ENCODE measurements at places on chromosomes 3 and 15.

- DNase-seq = no peak
Measured at GRCh38 chr15:65370885-65371284, 6.9 kb downstream of the IGDCC3 start.

- no peak for DNase-seq
Measured at GRCh38 chr15:66138892-66139590, 114.5 kb downstream of the MEGF11 start.

DNA sequence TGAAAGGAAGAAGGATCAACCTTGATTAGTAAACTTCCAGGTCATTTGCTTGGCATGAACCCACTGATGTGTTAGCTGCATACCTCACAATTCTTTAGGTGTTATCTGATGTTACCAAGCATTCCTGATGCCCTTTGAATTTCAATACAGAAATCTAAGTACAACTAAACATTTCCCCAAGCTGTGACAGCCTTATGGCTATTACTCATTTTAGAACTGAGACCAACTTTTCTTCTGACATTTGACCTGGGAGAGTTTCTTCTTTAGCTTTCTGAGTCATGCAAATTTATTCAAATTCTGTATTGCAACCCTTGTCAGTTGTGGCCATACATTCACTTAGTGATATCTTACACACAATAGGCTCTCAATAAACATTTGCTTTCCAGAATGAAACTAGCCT is 124.3 kb downstream of the TIGIT start:
- DNase-seq = no peak

GRCh38 chr3:71551311-71551919 is 32.1 kb downstream of the FOXP1 start:
- no peak for DNase-seq

DNA sequence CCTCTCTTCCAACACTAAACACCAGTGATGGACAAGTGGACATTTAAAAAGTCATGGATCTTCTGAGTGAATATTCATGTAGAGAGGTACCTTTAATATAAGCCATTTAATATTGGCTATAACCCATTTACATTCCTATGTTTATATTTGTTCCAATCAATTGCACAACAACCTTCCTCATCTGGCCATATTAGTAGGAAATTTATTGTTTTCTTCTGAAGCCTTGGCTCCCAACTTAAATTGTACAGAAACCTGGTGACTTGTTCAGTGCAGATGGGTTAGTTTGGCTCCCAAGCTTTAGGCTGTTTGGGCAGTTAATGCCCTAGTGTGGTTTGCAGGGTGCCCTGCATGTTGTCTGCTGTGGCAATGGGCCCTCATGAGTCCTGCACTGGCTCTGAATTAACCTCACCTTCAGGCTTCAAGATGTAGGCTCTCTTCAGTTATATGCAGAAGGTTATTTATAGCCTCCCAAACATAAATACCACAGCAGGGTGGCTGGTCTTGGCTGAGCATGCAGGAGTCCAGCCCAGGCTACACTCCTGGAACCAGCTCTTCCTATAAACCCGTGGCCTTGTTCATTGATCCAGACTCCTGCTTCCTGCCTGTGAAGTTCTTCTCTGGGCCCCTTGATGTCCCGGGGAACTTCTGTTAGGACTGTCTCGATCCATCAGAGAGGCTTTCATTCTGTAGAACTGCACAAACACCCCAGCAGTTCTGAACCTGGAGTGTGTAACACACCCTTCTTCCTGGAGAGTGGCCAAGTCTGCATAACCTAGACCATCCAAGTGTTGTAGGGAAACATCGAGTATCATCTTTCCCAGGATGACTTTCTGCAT is 57.0 kb downstream of the DUT start:
- no peak for DNase-seq

DNA sequence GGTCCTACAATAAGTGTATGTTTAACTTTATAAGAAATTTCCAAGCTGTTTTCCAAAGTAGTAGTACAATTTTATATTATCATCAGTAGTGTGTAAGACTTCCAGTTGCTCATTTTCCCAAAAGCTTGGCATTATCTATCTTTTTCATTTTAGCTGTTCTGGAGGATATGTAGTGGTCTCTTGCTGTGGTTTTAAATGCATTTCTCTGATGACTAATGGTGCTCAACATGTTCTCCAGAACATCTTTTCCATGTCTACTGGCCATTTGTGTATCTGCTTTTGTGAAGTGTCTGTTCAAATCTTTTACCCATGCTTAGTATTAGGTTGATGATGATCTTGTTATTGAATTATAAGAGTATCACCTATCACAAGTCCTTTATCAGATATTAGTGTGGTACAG is 13.3 kb downstream of the BCL2A1 start:
- DNase-seq = no peak

DNA sequence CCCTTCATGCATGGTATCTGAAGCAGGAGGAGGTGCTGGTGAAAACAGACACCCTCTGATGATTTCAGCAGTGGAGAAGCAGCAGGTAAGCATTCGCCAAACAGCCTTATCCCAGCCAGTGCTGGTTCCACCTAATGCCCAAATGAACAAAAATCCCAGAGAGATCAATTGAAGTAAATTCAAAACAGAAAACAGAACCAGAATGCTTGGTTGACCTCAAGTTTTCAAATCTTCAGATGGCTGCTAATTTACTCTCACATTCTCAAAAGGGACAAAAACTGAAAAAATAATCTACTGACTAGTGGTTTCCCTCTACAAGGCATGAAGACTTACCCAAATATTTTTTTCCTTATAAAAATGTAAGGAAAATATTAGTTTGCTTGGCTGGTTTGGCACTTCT is 87.0 kb upstream of the MYO5C start:
- no peak for DNase-seq

- peak; percentile 17 for DNase-seq
Measured at GRCh38 chr3:30282154-30282696, 324.2 kb upstream of the TGFBR2 start.

DNA sequence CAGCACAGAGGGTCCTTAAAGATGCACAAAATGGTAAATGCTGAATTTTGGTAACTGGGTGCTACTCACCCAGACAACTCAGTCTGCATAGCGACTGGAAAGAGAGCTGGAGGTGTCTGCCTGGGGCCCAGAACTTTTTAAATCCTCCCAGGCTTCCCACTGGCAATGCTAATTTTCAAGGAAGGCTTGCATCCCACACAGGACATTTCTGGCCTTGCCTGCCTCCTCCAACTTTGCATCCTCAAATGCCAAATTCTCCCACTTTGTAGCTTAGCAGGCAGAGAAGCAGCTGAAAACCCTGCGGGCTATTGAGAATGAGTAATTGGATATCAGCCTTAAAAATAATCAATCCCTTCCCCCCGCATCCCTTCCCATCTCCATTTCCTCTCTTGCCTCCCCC is 656.6 kb upstream of the ADAMTS9 start:
- DNase-seq = no peak

- DNase-seq = peak; percentile 93
Measured at GRCh38 chr15:90201130-90201943, at the start of gene SEMA4B. SEMA4B (plus strand) TSS chr15:90201330; CDS start chr15:90201579, 249 bp downstream.

DNA sequence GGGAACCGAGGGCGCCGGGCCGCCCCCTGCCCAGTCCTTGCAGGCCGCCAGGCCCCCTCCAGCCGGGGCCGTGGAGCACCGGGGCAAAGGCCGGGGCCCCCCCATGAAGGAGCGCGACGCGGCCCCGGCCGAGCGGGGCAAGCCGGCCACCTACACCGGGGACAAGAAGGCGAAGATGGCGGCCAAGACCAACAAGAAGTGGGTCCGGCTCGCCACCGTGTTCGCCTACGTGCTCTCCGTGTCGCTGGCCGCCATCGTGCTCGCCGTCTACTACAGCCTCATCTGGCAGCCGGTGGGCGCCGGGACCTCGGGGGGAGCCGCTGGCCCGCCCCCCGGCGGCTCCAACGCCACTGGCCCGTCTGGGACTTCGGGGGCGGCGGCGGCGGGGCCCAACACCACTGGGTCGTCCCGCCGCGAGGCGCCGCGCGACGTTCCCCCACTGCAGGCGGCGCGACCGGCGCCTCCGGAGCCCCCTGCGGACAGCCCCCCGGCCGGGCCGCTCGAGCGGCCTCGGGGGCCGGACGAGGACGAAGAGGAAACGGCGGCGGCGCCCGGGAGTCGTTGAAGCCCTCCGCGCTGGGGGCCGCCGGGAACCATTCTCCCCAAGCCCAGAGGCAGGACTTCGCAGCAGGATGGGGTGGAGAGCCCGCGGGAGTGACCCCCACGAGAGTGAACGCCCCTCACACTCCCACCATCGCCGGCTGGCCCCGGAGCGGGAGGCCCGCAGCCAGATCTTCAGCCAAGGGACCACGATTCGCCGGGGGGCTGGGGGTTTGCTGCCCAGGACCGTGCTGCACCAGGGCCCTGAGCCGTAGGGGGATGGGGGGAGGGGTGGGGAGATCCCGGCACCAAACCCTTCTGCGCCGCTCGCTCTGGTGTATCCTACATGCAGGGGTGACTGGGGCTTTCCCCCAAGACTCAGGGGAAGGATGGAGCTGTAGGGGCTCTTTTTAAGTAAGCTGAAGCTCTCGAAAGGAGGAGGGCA is 753 bp downstream of the INAFM2 start:
- DNase-seq = no peak

GRCh38 chr15:88322461-88322860 is 65.9 kb upstream of the NTRK3 start:
- no peak for DNase-seq

DNA sequence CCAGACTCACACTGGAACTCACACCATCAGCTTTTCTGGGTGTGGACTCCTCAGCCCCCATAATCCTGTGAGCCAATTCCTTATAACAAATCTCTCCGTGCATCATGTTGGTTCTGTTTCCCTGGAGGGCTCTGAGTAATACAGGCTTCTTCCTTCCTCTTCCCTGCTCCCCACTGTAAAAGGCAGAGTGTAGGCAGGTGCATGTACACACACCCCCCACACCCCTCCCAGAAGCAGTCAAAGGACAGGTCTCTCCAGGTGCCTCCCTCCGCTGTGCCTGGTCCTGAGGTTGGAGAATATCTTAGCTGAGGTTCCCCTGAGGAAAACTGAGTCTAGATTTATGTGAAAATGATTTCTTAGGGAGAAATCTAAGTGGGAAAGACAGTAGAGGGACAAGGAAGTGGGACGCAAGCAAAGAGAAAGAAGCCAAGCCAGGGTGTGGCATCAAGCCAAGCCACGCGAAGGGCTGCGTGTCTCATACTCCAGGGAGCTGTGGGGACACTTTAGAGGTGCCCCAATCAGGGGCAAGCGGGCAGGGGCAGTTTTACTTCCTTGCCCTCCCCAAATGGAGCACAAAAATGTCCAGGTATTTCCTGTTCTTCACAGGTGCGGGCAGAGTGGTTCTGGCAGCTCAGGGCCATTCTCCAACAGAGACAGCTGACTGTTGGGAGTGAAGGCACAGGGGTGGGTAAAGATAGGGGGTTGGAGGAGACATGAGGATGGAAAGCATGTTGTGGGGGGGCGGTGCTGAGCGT is 86.6 kb downstream of the HMG20A start:
- peak; percentile 27 for DNase-seq

DNA sequence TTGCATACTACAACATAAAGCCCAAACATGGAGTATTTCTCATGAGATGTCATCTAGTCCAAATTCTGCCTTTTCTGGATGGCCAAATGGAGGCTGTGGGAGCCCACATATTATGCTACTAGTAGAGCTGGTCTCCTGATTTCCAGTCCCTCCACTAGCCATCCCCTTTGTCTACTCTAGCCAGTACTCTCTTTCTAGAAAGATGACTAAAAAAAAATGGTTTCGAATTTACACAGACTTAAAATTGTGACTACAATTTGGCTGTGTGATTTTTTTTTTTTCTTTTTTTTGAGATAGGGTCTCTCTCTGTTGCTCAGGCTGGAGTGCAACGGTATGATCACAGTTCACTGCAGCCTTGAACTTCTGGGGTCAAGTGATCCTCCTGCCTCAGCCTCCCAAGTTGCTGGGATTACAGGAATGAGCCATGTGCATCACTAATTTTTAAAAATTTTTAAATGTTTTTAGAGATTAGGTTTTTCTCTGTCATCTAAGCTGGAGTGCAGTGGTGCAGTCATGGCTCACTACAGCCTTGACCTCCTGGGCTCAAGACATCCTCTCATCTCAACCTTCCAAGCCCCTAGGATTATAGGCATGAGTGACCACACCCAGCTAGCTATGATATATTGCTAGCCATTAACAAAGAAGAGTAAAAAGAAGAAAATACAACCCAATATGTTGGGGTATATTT is 273.9 kb downstream of the ADAMTSL3 start:
- no peak for DNase-seq

DNA sequence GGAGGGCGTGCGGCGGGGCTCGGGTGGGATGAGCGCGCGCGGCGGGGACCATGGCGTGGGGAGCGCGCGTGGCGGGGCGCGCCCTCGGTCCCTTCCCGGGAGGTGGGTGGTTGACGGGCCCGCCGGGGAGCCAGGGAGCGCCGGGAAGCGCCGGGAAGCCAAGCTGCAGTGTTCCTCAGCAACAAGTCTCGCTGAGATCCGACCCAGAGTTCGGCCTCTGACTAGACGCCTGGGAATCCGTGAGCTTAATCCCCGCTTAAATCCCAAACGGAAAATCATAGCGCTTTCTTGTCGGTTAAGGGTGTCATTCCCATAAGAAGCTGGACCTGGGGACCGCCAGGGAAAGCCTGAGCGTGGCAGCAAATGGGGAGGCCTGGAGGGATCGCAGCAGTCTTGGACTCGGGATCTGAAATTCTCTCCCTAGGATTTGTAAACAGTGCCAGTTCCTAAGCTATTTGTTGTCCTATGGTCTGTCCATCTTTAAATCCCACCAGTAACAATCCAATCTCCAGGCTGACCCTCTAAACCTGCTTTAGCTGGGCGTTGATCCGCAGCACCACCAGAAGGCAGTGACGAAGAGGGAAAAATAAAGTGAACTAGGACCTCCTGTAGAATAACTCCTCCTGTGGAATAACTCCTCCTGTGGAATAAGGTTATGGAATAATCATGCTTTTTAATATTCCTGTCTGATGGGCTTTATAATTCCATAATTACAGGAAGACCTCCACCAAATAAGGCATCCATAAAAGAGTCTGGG is 570 bp upstream of the NEDD4 start:
- DNase-seq = peak; percentile 87

GRCh38 chr15:83207009-83207659 is 489 bp downstream of the HDGFL3 start:
- peak; percentile 84 for DNase-seq

DNA sequence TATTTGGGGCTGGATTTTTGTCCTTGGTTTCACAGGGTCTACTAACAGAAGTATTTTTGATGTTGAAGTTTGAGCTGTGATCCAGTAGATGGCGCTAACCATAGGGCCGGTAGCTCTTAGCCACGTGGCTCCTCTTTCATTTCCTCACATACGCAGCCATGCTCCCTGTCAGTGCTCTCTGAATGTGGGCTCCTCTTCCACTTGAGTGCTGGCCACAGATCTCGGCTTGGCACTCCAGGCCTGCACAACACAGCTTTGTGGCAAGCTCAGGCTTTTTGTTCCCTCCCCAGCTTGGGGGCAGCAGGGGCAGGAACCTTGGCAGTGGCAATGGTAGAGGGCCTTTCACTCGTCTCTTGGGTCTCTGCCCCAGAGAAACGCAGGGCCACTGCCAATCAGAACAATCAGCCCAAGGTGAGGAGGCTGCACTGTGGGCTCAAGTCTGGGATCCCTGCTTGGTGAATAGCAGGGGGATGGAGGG is 18.6 kb upstream of the DNAAF4 start:
- DNase-seq = peak; percentile 31

- no peak for DNase-seq
Measured at GRCh38 chr3:197519801-197520211, 36.0 kb downstream of the BDH1 start.

GRCh38 chr3:112979244-112979832 is 4.4 kb upstream of the CD200R1 start:
- peak; percentile 82 for DNase-seq

All from eye (tissue), 1 donor.